ENCODE measurements at places on chromosomes 16 and 17. TPM values are rescaled to one million over a fixed set of nuclear protein-coding genes. Genes with fewer than 3 reads are reported as not detected.

- no peaks in the 10 kb centered on the region for H3K36me3 ChIP-seq
- H3K4me1 ChIP-seq = peaks cover 33% of the 10 kb centered on the region
- peak within 1 kb of the TSS; percentile 90 for H3K4me3 ChIP-seq
- DNase-seq = peak; percentile 100
Measured at GRCh38 chr16:17470908-17471718, at the start of gene XYLT1. TSS of gene XYLT1 (minus strand) at chr16:17470960. CDS start at chr16:17470796, 164 bp downstream.

DNA sequence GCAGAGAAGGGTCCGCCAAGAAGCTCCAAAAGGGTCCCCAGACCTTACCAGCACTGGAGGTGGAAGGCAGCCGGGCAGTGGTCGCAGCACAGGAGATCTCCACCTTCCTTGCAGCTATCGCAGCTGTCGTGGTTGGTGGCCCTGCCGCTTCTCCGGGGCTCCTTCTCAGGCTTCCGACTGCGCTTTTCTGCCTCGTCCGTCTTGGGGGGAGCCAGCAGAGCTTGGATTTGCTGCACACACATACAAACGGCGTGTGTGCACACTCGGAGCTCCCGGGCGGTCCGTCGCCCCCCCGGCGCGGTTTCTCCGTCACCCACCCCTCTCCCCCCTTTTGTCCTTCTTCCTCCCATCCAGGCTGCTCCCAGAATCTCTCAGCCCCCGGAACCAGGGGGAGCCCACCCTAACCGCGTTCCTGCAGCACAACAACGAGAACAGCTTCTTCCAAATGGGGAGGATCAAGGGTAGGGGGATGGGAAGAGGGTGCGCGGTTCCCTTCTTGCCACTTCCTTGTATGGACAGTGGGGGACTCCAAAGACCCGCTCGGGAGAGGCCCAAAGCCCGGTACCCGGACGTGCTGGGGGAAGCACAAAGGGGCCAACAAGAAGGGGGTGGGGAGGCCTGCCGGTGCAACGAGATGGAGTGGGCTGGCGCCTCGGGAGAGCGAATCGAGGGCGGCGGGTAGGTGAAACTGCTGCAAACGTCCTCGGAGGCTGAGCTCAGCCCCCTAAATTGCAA, 1.1 kb downstream of the PHF12 start:
- H3K27me3 ChIP-seq = no peaks in the 10 kb centered on the region
- H3K36me3 ChIP-seq = peaks cover 4% of the 10 kb centered on the region
- peaks cover 33% of the 10 kb centered on the region for H3K4me1 ChIP-seq
- peak overlapping the region; percentile 87 for H3K4me3 ChIP-seq
- peak overlapping the region; percentile 88 for H3K27ac ChIP-seq

GRCh38 chr16:23564575-23565363, 7.2 kb downstream of the UBFD1 start:
- no peak overlapping the region for H3K4me3 ChIP-seq
- peaks cover 85% of the 10 kb centered on the region for H3K36me3 ChIP-seq
- no peak overlapping the region for H3K27ac ChIP-seq
- H3K27me3 ChIP-seq = no peaks in the 10 kb centered on the region
- H3K4me1 ChIP-seq = no peaks in the 10 kb centered on the region

DNA sequence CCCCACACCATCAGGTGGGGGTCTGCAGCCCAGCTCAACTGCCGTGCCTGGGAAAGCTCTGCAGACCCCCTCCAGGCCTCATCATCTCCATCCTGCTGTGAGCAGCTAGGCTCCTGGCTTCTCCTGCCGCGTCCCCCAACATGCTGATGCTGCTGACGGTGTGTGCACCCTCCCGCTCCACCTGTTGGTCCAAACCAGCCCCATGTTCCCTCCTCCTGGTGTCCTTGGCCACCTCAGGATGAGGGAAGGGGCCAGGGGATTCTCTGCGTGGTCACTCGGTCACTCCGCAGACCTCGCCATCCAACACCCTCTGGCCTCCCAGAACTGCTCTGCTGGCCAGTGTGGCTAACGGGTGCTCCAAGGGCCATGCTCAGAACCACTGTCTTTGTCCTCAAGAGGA, 368.6 kb downstream of the FOXL1 start:
- H3K4me1 ChIP-seq = peaks cover 28% of the 10 kb centered on the region
- DNase-seq = no peak
- no peak overlapping the region for H3K27ac ChIP-seq
- no peaks in the 10 kb centered on the region for H3K36me3 ChIP-seq
- H3K4me3 ChIP-seq = no peak overlapping the region

DNA sequence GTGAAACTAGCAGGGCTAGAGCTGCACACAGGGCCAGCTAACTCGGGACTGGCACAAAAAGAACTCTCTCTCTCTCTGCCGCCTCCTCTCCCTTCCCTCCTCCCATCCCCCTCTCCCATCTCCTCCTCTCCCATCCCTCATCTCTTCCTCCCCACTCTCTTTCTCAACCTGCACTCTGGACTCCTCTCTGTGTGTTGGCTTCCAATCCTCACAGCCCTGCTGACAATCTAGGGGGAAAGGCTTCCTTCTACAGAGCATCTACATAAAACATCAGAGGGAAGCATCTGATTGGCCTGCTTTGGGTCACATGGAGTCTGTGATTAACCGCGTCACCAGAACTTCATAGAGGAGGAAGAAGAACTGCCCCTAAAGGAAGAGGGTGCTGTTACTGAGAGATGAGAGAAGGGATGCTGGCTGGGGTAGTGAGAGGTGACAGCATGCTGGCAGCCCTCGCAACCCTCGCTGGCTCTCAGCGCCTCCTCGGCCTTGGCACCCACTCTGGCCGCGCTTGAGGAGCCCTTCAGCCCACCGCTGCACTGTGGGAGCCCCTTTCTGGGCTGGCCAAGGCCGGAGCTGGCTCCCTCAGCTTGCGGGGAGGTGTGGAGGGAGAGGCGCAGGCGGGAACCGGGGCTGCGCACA, 12.8 kb upstream of the ZFP90 start:
- DNase-seq = no peak
- 0 out of 2 replicates have a peak, but pooled peaks cover 6% of the 10 kb centered on the region for H3K4me1 ChIP-seq
- no peak overlapping the region for H3K4me3 ChIP-seq
- no peaks in the 10 kb centered on the region for H3K27me3 ChIP-seq
- no peaks in the 10 kb centered on the region for H3K36me3 ChIP-seq

GRCh38 chr17:28370035-28370743, at the start of gene VTN:
TSS of gene VTN (minus strand) at chr17:28370307. CDS start at chr17:28370203, 104 bp downstream.
- peaks cover 6% of the 10 kb centered on the region for H3K4me1 ChIP-seq
- peak within 1 kb of the TSS; percentile 65 for H3K4me3 ChIP-seq

- no peak for DNase-seq
- H3K27me3 ChIP-seq = no peaks in the 10 kb centered on the region
- H3K4me3 ChIP-seq = no peak overlapping the region
- peaks cover 30% of the 10 kb centered on the region for H3K4me1 ChIP-seq
- no peak overlapping the region for H3K27ac ChIP-seq
Measured at GRCh38 chr16:81542609-81543570, 98.3 kb downstream of the CMIP start.

DNA sequence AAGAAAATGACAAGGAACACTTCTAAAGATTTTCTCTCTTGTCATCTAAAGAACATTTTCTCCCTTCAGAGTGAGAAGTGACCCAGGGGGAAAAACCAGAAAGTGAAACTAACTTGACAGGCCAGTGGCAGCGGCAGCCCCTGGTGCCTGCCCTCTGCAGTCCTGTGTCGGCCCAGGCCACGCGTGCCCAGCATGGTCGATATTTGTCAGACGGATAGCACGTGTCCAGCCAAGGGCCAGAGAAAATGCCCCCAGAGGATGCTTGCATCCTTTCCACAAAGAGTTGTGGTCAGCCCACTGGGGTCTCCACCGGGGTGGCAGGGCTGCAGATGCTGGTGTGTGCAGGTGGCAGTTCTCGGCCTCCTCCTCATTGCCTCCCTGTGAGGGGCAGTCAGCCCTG, 176.6 kb downstream of the RAB11FIP4 start:
- H3K36me3 ChIP-seq = 0 out of 2 replicates have a peak, but pooled peaks cover 5% of the 10 kb centered on the region
- no peaks in the 10 kb centered on the region for H3K27me3 ChIP-seq
- peaks cover 88% of the 10 kb centered on the region for H3K4me1 ChIP-seq
- H3K27ac ChIP-seq = peak overlapping the region; percentile 90

DNA sequence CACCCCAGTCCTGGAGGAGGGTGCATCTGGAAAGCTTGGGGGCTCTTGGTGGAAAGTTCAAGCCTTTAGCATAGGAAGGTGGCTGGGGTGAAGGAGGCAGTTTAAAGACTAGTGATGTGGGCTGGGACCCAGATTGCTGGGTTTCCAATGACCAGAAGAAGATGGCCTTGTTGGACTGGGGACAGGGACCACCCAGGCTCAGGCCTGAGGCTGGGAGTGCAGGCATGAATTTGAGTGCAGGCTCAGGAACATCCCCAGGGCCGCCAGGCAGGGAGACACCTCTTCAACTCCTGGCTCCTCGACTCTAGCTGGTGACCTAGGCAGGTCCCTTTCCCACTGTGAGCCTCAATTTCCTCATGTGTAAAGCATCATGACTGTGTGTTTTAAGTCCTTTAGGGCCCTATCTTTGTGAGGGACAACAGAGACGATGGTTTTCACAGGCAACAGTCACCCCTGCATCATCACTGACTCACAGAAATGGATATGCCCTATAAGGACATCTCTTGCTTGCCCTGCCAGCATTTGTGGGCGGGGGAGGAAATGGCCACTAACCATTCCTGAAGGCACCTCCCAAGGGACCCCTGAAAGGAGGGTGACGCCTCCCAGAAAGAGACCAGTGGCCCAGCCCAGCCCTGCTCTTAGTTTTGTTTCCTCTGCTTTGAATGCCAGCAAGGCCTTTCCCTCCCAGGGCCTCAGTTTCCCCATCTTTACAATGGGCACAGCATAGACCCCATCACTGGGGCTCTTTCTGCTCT, 11.1 kb downstream of the NLRC5 start:
- peak; percentile 97 for DNase-seq
- H3K4me3 ChIP-seq = no peak overlapping the region
- H3K27me3 ChIP-seq = no peaks in the 10 kb centered on the region
- no peaks in the 10 kb centered on the region for H3K36me3 ChIP-seq
- peak overlapping the region; percentile 99 for H3K27ac ChIP-seq

DNA sequence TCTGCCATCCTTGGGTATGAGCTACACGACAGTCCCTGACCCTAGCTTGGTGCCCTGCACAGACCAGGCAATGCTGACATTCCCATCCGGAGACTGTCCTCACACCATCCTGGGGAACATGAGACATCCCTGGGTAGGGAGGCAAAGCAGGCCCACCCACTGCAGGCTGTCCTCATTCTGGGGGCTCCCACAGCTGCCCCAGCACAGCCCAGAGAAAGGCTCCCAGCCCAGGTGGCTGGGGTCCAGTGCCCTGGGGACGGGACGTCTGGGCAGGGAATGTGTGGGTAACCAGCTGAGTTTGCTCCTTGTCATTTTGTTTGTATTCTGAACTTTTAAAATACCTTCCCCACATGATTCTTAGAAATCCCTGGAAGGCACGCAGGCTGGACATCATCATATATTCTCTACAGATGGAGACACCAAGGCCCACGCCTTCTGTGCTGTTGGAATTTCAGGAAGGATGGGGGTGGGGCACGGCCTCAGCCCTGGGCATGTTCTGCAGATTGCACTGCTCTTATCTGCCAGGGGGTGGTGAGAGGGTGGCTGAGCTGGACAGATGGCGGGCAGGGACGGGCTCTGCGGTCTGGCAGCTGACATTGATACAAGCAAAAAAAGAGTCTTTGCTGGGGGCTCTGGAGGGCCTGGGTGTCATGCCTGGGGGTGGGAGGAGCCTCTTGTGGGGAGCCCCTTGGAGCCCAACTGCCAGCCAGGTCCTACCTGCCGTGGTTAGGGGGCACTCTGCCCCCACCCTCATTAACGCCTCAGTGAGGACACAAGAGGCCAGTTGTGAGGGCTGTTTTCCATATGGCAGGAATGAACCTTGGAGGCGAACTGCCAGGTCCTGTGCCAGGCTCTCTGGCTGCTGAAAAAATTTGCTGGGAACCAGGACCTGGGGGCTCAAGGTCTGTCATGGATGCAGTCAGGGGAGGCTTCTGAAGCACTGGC, 28.4 kb downstream of the LRRC75A start:
- DNase-seq = peak; percentile 57
- no peaks in the 10 kb centered on the region for H3K36me3 ChIP-seq
- H3K27ac ChIP-seq = no peak overlapping the region
- no peak overlapping the region for H3K4me3 ChIP-seq
- peaks cover 15% of the 10 kb centered on the region for H3K4me1 ChIP-seq

Gene KRTAP17-1
- polyA plus RNA-seq = not detected

Gene NAGS
- polyA plus RNA-seq = 2.3 TPM
